ENCODE measurements at places on chromosomes 3 and 15.

- DNase-seq, result no peak
Observed at GRCh38 chr15:40243126-40243810, 4.4 kb downstream of the PAK6 start.

DNA sequence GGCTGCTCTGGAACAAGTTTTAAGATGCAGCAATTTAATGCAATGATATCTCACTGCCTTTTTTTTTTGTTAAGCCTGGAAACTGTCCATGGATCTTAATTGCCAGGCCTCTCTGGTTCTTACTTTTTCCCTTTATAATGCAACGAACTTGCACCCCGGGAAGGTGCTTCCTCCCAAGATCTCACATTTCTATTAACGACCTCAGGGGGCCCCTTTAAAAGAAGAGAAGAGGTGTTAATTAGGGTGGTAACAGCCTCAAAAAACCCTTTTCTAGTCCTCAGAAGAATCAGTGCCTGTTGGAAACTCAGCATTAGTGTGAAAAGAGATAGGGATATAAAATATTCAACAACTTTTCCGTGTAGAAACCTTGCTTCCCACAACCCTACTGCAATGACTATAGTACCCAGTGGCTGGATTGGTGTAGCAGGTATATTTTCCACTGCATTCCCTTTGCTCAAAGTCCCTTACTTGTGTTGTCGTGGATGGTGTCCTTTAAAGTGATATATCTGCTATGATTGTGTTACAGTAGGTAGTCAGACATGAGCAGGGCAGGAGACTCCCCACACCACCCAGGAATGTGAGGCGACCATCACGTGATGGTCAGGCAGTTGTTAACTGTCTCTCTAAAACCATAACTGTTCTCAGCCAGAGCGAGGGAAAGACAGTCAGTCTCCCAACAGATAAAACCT, 121.8 kb downstream of the CTNNB1 start:
- no peak for DNase-seq

- peak; percentile 50 for DNase-seq
Observed at GRCh38 chr15:34708422-34708821, 46.4 kb downstream of the GJD2 start.

DNA sequence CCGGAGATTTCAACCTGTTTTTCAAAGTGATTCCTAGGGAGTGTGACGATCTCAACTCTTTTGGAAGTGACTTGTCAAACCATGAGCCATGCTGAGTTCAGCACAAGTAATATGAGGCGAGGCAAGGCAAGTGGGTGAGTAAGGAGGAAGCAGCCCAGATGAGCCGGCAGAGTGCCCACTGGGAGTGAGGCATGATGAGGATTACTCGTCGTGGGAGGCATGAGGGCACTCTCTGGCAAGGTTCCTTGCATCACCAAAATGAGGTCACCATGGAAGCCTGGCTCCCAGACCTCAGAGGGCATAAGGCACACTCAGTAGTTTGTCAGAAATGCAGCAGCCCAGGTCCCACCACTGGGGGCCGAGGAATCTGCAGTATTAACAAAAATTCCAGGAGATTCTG, 636.1 kb downstream of the MAGI1 start:
- DNase-seq, result no peak

DNA sequence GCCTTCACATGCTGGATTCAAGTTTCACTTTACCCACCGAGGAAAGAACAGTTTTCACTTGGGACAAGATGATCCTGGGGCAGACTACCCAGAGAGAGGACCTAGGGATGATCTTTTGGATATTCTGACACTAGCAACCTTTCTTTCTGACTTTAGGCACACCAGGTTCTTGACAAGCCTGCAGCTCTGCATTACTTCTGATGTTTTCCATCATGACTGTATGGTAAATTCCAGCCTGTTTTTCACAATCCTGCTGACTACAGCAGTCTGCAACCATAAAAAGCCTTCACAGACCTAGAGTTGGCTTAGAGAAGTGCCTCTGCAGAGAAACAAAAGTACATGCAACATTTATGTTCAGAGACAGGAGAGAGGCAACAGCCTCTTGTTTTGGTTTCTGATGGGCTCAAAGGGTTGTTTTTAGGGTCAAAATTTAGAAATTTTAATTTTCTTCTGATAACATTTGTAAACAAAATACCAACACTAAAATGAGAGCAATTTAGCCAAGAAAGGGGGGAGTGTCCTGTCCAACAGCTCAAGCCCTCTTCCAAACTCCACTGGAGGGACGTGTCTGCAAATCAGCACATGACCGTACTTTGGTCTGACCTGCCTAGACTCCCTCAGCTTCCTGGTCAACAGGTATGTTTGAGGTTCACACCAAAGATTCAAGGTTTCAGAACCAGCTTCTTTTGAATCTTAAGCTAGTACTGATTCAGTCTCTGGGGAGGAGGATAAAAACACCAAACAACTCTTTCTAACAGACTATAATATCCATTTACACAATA, 799 bp downstream of the ABI3BP start:
- no peak for DNase-seq

DNA sequence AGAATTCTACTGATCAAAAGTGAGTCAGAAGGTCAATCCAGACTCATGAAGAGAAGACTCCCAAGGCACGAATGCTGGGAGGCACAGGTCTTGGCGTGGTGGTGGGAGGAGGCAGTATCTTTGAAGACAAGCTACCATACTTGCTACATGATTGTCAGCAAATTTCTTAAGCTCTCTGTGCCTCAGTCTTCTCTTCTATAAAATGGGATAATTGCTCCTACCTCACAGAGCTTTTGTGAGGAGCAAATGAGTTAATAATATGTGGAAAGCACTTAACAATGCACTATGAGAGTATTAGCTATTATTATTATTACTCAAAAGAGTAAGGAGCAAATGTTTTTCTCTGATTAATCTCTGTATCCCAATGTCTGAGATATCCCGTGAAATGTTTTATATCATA, 36.2 kb downstream of the EHD4 start:
- no peak for DNase-seq

- DNase-seq, result no peak
Observed at GRCh38 chr3:167568634-167569033, 85.1 kb downstream of the WDR49 start.

GRCh38 chr3:193573403-193574191, 18.9 kb upstream of the ATP13A4 start:
- DNase-seq, result no peak

- DNase-seq, result no peak
Observed at GRCh38 chr3:23594894-23595670, 210.7 kb upstream of the UBE2E1 start.

DNA sequence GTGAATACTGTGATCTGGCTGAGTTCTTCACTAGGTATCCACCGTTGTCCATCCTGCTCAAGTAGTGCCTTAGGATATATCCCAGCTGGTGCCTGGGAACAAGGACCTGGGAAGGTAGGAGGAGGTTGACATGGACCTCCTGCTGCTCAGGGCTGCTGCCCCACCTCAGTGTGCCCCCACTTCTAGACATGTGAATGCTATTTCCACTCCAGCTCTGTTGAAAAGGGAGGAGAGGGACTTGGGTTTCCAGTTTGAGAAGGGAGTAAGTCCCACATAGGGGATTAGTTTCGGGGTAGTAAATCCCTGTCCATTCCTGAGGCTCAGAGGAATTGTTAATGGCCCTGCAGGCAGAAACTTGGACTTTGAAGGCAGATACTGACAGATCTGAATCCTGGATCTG, 32.9 kb upstream of the ETV5 start:
- no peak for DNase-seq

- no peak for DNase-seq
Observed at GRCh38 chr3:12181806-12182205, 23.1 kb upstream of the TIMP4 start.

DNA sequence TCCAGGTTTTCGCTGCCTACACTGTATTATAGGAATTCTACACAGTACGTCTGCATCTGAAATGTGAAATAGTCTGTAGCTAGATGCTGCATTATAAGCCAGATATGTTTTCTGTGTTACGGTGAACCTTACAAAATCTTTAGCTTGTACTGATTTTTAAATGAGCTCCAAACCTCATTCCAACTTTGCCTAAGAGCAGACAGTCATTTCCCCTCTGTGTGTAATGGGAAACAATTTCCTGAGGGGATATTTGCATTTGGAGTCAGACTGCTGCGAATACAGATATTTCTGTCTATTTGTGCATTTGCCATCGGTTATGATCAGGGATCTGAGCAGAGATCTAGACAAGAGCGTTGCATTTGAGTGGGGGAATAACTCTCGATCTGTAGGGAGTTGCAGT, 37.5 kb downstream of the ARNT2 start:
- DNase-seq, result no peak

DNA sequence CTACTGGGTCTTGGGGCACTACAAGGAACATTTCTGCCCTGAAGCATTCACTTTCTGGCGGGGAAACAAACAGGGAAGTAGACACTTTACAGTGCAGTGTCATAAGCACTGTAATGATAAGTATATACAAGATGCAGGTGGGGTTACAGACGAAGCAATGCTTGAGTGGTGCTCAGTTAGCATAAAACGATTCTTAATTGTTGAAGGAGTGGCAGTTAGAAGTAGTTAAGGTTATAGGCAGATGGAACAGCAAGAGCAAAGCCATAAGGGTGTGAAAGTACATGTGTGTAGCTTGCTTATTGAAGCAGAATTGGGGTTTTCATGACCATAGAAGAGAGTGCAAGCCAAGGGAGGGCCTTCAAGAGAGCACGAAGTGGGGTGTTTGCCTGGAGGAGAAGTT, 46.2 kb downstream of the SLC25A26 start:
- DNase-seq, result no peak

DNA sequence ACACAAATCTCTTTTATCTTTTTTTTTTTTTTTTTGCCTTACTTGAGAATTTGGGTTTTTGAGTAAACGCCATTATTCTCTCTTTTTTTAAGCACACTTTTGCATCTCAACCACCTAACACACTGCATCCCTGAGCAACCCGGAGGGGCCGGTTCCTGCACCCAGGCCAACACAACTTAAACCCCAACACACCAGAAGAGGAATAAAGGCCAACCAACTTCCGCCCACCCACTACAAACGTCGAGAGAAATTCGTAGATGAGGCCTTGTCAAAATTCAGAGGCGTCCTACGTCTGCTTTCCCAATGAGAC, 389 bp upstream of the CCNB2 start:
- no peak for DNase-seq

DNA sequence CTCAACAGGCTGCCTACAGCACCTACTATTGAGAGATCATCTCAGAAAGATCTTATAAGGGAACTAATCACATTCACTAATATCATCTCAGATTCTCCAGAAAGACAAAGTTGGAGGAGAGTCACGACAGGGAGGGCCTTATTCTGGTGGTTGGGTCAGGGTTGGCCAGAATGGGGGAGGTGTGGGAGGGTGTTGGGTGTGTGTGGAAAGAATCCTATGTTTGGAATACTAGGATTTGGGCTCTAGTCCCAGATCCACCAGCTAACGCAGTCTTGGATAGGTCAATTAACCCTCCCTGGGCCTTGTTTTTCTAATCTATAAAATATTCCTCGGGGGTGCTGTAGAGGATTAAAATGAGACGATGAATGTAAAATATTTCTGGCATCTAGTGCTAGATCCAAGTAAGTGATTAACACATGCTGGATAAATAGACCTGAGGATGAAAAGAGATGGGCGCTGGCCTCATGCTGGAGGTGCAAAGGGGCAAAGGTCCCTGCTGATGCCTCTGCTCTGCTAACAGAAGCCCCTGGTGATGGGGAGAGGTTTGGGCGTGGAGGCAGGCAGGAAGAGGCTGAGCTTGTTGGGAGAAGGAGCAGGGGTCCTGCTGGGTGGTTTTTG, 67.6 kb upstream of the ETV5 start:
- DNase-seq, result no peak

- no peak for DNase-seq
Observed at GRCh38 chr3:32487781-32488473, 14.7 kb downstream of the CMTM6 start.

DNA sequence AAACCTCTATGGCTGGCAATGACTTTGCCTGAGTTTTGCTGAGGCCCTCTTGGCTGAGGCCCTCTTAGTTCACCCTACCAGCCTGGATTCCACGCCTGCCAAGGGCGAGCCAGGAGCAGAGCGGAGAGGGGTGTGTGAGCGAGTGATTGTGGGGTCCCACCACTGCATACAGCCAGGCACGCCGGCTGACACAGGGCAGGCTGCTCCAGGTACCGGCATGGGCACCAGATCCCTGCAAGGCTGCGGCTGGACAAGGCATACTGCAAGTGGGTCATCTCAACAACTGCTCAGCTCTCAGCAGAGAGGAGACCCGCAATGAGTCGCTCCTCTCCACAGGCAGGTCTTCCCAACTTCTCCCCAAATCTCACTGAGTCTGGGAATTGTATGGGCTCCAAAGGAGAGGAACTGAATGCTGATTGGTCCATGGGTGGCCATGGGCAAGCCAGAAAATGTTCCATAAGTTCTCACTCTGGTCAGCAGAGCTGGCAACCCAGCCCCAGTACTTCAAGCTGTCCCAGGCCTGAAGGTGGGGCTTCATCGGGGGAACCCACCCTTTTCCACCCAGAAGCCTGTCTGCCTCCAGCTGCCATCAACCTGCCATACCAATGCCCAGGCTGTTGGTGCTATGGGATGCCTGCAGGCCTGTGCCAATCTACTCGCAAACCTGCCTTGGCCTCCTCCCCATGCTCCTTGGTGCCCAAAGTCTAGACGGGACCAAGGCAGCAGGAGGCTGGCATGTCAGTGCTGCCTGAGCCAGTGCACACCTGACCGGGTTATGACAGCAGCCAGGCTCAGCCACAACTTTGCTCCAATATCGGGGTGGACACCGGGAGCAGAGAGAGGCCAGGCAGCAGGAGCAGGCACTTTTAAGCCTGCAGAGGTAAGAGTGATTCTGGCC, 1273.6 kb upstream of the GBE1 start:
- no peak for DNase-seq

GRCh38 chr3:10889206-10889960, 73.4 kb downstream of the SLC6A11 start:
- DNase-seq, result no peak

DNA sequence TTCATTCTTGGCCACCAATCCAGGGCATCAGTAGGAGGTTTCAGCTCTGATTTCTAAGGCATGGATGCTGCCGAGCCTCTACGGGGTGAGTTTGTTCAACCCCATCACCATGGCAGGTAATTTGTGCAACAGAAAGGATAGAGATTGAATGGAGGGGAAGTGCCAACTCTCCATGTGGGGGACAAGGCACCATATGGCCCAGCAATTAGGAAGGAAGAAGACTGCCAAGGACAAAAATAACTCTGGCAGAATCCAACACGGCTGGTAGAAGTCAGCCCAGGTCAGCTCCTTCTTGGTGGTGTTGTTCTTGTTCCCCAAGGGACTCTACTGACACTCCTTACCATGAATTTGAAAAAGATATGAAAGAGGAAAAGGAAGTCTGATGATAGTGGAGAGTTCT, 503.9 kb downstream of the MAGI1 start:
- no peak for DNase-seq

- no peak for DNase-seq
Observed at GRCh38 chr3:100257586-100257985, 3.2 kb upstream of the TBC1D23 start.

DNA sequence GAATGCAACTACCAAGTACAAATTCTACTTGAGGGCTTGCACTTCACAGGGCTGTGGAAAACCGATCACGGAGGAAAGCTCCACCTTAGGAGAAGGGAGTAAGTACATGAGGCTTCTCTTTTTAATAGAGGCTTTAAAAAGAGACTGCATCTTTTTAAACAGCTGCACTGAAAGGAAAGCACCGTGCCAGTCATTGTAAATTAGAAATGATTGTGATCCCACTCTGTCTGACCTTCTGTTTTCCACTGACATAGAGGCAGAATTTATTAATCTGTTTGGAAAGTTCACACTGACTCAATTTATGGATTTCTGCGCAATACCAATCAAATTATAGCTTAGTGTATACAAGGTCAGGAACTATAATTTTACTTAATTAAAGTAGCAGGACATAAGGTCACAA, 198.2 kb downstream of the CHL1 start:
- DNase-seq, result no peak

GRCh38 chr15:100241572-100242482, 99.9 kb downstream of the ADAMTS17 start:
- peak; percentile 11 for DNase-seq
